ENCODE measurements at places on chromosomes 16 and 17.

GRCh38 chr16:28503470-28504259, 3.0 kb downstream of the IL27 start:
- DNase-seq = no peak

DNA sequence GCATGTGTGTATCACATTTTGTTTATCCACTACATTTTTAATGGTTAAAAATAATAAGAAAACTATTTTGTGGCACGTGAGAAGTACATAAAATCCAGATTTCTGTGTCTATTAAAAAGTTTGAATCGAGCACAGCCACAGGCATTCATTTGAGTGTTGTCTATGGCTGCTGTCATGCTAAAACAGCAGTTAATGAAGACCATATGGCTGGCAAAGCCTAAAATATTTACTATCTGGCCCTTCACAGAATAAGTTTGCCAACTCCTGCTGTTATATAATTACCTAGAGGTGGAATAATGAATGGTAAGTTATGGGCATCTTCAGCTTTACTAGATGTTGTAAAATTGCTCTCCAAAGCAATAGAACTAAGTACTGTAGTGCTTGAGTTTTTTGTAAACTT, 30.5 kb downstream of the TMEM98 start:
- no peak for DNase-seq

DNA sequence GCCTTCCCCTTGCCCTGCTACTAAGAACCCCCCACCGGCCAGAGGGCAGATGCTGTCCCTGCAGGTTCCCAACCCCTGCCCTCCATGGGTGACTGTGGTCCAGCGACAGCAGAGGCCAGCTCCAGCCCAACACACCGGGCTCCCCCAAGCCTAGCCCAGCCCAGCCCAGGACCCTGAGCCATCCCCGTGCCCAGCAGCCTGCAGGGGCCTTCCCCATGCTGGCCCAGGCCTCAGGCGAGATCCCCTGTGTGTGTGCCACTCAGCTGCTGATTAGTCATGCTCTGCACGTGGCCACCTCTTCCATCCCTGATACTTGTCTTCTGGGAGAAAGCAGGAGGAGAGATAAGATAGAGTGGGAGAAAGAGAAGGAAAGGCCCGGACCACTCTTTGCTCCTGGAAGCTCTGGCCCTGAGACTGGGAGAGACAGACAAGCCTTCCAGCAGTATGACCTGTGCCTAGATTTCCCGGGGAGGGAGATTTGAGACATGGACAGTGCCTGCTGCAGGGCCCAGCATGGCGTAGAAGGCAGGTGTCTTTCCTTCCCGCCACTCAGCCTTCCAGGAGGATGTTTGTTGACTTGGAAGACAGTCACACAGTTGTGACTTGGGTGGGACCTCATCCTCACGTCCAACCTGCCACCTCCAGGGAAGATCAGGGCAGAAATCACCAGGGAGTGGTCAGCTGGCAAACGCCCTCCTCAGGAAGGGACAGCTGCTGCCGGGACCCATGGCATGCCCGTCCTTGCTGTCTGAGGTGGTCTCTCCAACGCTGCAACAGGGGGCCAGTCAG, 41.3 kb upstream of the RASD1 start:
- DNase-seq = no peak

- DNase-seq = no peak
Measured at GRCh38 chr17:38601539-38602351, 4.0 kb downstream of the SRCIN1 start.

DNA sequence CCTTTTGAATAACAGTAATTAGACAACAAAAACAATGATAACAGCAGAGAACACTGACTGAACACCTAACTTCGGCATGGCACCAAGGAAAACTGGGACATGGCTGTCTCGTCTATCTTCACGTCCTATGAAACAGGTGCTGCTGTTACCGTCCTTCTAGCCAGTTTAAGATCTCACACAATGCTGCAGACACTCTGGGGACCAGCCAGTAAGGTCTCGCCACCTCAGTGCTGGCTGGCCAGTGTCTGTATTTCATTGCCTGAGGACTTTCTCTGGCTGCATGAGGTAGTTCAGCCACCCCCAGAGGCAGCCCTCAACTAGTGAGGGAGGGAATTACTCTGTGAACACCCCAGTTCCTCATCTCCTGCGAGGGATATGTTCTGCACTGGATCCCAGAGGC, 57.6 kb downstream of the AMFR start:
- DNase-seq = no peak

GRCh38 chr16:54341892-54342776, 55.5 kb upstream of the IRX3 start:
- DNase-seq = no peak

DNA sequence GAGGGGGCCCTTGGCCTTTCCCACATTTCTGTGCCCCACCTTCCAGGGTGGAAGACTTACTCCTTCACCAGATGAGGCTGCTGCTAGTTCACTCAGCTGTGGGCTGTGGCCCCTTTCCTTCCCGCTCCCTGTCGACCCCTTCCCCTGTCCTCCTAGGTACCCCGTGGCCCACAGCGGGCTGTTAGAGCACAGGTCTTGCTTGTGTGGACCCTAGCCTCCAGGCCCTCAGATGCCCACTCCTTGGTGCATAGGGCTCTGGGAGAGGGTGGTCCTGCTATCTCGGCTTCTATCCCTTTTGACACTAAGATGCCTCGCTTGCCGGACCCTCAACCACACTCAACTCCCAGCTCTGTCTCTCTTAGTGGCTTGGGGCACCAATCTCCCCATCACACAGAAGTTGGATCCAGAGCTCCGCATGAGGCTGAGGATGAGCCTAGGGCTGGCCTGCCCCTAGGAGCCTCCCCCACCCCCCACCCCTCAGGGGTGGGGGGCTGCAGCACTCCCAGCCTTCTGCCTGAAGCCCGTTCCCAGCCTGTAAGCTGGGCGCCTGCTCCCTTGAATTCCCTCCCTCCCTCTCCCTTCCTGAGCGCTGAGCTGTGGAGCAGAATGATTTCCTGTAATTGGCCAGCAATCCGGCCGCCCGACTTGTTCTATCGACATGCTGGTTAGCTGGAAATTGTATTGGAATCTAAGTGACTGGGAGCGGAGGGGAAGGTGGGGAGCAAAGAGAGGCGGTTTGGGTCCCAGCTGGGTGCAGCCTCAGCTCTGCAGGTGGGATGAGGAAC, 30.9 kb downstream of the DCAKD start:
- DNase-seq = no peak

DNA sequence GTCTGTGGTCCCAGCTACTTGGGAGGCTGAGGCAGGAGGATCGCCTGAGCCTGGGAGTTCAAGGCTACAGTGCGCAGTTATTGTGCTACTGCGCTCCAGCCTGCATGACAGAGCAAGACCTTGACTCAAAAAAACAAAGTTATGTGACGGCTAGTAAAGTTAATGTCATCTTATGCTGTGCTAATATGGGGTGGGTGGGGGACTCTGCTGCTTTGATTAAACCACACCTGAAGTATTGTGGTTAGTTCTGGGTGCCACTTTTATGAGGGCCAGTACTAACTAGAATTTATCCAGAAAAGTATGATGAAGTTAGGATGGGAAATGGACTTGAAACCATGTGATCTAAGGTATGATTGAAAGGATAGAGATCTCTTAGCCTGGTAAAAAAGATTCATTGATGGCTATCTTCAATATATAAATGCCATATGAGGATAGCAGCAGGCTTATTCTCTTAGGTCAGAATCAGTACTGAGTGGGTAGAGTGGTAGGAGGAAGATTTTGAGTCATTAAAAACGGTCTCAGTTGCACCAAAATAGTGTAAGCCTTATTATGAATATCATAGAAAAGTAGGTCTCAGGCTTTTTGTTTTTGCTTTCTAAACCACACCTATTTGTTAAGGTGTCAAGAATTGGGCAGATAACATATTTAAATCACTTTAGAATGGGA, 5.6 kb downstream of the WSB1 start:
- no peak for DNase-seq

GRCh38 chr17:8069587-8069860, 18.0 kb downstream of the ALOX12B start:
- no peak for DNase-seq

DNA sequence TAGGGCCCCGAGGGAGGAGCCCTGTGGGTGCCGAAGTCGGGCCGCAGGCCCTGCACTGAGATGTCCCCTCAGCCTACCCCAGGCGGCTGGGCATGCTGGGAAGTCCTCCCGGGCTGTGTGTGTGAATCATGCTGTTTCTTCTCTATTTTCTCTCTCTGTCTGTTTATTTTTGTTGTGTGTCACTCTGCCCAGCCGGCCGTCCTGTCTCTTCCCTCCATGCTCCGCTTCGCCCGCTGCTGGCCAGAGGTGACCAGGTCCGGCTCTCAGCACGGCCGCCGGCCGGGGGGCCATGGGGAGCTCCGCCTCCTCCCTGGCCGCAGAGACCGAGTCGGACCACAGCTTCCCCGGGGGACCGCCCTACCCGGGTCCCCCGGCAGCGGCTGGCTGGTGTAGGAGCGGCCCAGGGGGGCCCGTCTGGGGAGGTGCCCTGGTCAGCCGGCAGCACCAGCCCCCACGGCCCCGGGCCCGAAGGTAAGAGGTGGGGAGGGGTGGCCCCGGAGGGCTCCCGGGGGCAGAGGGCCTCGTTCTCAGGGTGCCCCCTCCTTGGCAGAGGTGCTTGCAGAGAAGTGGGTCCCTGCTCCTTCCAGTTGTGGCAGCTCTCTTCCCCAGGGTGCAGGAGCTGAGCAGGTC, 12.5 kb downstream of the CAPN15 start:
- DNase-seq = no peak

DNA sequence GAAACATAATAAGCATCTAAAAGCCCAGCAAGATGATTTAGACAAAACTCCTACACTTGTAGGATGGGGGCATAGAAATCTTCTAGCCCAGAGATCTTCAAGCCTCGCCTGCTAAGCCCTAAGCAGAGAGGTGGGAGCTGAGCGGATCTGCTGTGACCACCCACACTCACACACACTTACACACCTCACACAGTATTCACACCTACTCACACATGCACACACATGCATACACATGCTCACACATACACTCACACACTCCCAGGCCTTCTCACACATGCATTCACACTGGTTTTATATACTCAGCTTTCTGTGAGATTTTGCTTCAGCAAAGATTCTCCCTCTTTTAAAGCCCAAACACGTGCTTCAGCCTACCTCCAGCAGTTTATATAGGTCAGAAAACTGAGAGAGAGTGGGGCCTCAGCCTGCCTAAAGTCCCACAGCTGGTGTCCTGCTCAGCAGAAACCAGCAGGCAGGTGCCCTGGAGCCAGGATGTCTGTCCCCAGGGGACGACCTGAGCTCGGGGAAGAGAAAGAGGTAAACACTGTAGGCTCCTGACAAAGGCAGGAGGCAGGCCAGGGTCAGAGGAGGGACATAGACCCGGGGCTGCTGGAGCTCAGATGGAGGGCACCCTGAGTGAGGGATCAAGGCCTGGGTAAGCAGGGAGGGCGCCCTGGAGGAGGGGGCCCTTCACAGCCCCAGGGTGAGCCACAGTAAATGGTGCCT, 12.0 kb upstream of the KRT19 start:
- no peak for DNase-seq

GRCh38 chr16:46857368-46857945, 26.5 kb upstream of the C16orf87 start:
- DNase-seq = no peak

DNA sequence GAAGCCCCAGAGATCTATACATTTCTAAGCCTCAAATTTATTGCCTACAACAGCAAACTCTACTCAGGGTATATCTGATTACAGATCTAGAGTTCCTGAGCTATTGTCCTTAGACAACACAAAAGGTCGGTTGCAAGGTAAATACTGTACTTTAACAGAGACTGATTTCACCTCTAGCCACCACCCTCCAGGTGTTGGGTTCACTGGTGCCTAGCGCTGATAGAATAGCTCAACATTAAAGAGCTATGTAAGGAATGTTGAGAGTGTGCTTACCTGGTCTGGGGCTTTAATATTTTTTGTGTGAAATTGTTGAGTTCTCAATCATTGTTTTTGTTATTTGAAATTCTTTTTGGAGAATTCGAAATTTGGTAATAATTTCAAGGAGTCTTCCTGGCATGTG, 277.0 kb upstream of the PSMD7 start:
- DNase-seq = no peak

GRCh38 chr16:49465661-49466528, 92.3 kb downstream of the C16orf78 start:
- no peak for DNase-seq

DNA sequence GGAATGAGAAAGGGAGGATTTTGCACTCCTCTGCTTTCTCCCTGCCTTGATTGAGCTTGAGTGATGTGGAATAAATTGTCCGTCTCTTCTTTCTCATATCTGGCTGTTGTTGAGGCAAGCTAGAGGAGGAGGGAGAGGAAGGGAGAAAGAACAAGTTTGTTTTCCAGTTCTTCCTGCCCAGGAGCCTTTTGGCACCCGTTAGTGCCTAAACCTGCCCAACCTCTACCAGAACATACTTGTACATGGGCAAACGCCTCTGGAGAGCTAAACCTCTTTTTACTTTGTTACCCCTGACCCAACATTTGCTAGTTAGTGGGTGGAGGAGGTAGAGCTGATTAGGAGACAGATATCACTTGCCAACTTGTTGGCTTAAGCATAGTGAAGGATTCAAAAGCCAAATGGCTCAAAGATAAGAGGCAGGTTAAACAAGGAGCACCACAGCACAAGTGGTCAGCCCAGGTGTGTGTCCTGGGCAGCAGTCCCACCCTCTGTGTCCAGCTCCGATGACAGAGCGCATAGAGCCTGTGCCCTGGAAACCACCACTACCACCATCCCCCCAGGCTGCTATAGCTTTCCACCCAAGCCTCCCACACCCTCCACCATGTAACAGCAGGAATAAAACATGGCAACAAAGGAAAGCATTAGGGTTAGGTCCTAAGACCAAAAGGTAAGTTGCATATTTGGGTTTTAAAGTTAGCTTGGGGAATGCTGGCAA, 6.5 kb downstream of the ODF4 start:
- DNase-seq = no peak

DNA sequence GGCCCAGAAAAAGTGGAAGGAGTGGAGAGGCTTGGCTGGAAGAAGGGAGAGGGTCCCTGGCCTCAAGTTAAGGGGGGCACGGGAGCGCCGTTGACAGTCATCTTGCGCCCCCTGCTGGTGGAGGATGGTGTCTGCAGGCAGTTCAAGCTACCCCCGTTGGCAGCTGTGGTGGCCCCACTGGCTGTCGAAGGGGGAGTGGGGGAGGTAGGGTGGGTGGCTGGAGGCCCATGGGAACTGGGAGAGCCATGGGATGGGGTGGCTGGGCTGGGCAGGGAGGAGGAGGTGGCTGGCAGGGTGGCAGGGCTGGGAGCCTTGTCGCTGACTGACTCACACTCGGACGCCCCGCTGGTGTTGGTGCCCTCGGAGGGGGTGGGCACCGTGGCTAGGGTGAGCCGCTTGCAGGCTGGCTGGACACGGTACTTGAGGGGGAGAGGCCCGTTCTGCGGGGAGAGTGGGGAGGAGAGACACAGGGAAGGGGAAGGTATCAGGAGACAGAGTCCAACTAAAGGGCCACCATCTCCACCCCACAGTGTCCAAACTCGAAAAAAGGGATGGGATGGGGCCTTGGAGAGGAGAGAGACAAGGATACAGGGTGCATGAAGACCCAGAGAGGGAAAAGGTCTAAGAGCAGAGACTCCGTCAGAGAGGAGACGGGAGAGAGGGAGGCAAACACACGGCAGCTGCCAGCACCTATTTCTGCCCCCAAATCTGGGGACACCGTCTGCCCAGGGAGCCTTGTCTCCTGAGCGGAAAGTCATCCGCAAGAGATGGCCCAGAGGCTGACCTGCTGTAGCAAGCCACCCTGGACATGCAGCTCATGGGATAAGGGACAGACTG, 5.2 kb downstream of the CISD3 start:
- DNase-seq = peak; percentile 62

All from activated T-helper 1 cell treated with anti-CD3 and anti-CD28 coated beads, Interleukin-2, amount 50 U/mL, for 16 hours (primary cell).